T-cell (primary cell): ENCODE measurements at places on chromosomes 4 and X. TPM values are rescaled to one million over a fixed set of nuclear protein-coding genes. Genes with fewer than 3 reads are reported as not detected.

The TRAM1L1 gene
- not detected for total RNA-seq

The SPANXA2 gene
- total RNA-seq: not detected

The MAGEA2 gene
- total RNA-seq: not detected

The CXCR3 gene
- total RNA-seq: 12.5 TPM

The TRIM2 gene
- 3.8 TPM for total RNA-seq

The TRMT2B gene
- total RNA-seq: 40.1 TPM

The OTC gene
- total RNA-seq: not detected

The KLHL4 gene
- 0.21 TPM for total RNA-seq

The RASL11B gene
- total RNA-seq: 0.32 TPM

The SUPT20HL1 gene
- not detected for total RNA-seq

The IL2RG gene
- total RNA-seq: 285 TPM

The TMEM35A gene
- not detected for total RNA-seq

The RHOXF2 gene
- total RNA-seq: 0.09 TPM

The MND1 gene
- total RNA-seq: 0.53 TPM

The CLTRN gene
- 0.44 TPM for total RNA-seq

The GPC4 gene
- 0.44 TPM for total RNA-seq

The UGT2B17 gene
- not detected for total RNA-seq

The GYPB gene
- not detected for total RNA-seq

The CCNB3 gene
- not detected for total RNA-seq

The INPP4B gene
- 47.4 TPM for total RNA-seq

The GPM6B gene
- total RNA-seq: not detected

The ETNPPL gene
- total RNA-seq: not detected

The MCF2 gene
- 0.92 TPM for total RNA-seq

The AFF1 gene
- total RNA-seq: 110 TPM

The ADH4 gene
- total RNA-seq: 0.33 TPM

The GAGE12E gene
- total RNA-seq: not detected

The AREG gene
- 0.54 TPM for total RNA-seq

The AGTR2 gene
- not detected for total RNA-seq

The XK gene
- total RNA-seq: 0.12 TPM

The CT45A8 gene
- total RNA-seq: not detected

The FAM184B gene
- not detected for total RNA-seq

The APLN gene
- total RNA-seq: not detected

The PDGFRA gene
- 0.29 TPM for total RNA-seq

The PAGE2B gene
- not detected for total RNA-seq

The SSX1 gene
- total RNA-seq: not detected

The FNIP2 gene
- total RNA-seq: 9.8 TPM

The EDA gene
- 12.1 TPM for total RNA-seq

The TXK gene
- total RNA-seq: 77.9 TPM

The GJB1 gene
- total RNA-seq: not detected

The DCAF8L1 gene
- total RNA-seq: not detected

The TMPRSS11F gene
- total RNA-seq: not detected

The PCYT1B gene
- not detected for total RNA-seq

The SMPX gene
- not detected for total RNA-seq

The PRDM5 gene
- 0.47 TPM for total RNA-seq

The STIM2 gene
- 90.6 TPM for total RNA-seq

The TRIM61 gene
- 1.8 TPM for total RNA-seq

The PLS3 gene
- 0.73 TPM for total RNA-seq

The STOX2 gene
- total RNA-seq: 0.50 TPM

The STATH gene
- total RNA-seq: not detected

The C4orf36 gene
- total RNA-seq: 0.79 TPM
